ENCODE measurements at places on chromosomes 12 and 14.

GRCh38 chr14:63840981-63841380, 11.8 kb upstream of the SYNE2 start:
- DNase-seq: no peak

GRCh38 chr12:119412811-119413794, 78.6 kb downstream of the CCDC60 start:
- DNase-seq: no peak

GRCh38 chr12:6206327-6206726, 6.1 kb downstream of the CD9 start:
- DNase-seq: no peak

GRCh38 chr14:73823339-73823885, 28.2 kb upstream of the PTGR2 start:
- DNase-seq: no peak

DNA sequence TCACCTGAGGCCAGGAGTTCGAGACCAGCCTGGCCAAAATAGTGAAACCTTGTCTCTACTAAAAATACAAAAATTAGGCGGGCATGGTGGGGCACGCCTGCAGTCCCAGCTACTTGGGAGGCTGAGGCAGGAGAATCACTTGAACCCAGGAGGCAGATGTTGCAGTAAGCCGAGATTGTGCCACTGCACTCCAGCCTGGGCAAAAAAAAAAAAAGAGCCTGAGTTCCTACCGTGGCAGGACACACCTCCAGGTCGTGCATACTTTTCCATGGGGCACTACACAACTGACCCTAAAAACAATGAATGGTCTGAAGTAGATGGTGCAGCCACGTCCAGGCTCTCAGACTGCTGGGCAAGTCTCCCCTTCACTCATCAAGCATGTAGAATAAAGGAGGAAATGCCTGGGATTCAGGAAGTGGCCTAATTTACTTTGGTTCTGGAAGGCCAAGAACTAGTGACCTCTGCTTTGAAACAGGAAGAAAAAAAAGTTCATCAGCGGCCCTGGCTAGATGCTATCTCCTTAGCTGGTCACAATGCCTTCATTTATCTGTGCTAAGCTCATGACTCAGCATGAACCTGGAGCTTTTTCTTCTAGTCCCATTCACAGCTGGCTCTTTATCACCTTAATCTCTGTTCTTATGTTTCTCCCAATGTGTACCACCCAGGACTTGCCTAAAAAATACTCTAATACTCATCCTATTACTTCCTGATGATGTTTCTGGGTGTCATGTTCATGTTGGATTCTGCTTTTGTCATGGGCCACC, 55.8 kb upstream of the OR6J1 start:
- DNase-seq: no peak

DNA sequence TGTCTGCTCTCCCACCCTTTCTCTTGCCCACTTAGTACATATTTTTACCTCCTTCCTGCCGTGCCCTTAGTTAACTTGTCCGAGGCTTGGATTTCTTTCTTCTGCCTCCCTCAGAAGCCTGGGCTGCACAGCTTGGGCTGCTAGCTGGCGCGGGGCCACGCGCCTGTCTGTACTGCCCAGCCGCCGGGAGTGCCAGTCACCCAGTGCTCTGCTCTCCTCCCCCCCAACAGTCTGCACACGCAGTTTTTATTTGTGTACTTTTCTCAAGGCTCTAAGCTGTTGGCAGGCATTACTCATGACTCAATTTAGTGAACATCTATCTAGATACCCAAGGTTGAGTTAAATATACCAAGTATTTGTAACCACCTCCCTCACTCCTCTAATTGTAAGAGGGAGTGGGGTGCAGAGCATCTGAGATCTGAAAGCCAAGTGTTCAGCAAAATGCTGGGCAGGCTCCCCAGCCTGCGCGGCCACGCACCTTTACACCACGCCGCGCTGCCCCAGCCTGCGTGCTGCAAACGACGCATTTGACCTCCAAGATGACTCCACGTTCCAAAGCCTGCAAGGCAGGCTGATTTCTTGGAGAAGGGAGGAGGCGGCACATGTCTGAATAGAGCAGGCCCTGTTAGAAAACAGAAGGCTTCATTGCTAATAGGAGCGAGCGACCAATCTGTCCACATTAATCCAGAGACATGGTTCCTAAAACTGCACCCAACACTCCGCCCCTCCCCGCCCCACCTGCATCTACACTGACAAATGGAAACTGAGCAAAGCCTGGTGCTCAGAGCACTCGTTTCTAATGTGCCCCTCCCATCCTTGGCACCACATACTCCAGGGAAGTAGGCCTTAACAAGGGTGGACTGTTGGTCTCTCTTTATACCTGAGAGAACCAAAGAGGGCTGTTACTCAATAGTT, 18.2 kb upstream of the CACNA2D4 start:
- DNase-seq: no peak
